Osteoblast (primary cell): ENCODE measurements at places on chromosomes 7 and 10. TPM values are rescaled to one million over a fixed set of nuclear protein-coding genes. Genes with fewer than 3 reads are reported as not detected.

GRCh38 chr7:93298671-93299070 lies 66.5 kb downstream of the VPS50 start:
- no peaks in the 10 kb centered on the region for H3K27me3 ChIP-seq
- H3K4me3 ChIP-seq, result no peak overlapping the region
- peak; percentile 48 for DNase-seq
- H3K4me1 ChIP-seq, result peaks cover 15% of the 10 kb centered on the region
- no peaks in the 10 kb centered on the region for H3K36me3 ChIP-seq

- no peaks in the 10 kb centered on the region for H3K36me3 ChIP-seq
- no peaks in the 10 kb centered on the region for H3K27me3 ChIP-seq
- H3K4me1 ChIP-seq, result no peaks in the 10 kb centered on the region
- no peak overlapping the region for H3K27ac ChIP-seq
- DNase-seq, result no peak
These were observed 382.7 kb downstream of the PAXIP1 start for GRCh38 chr7:154620141-154620755.

DNA sequence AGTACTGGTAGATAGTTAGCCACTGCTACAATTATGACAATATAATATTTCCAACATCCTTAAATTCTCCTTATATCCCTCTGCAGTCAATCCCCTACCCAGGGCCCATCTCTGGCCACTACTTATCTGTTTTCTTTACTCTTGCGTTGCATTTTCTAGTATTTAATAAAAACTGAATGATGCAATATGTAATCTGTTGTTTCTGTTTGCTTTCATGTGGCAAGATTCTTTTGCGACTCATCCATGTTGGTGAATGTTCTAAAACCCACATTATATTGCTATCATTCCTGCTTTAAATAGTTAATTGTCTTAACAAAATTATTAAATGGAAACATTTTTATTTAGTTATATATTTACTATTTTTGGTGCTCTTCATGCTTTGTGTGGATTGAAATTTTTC lies 338.5 kb downstream of the MDFIC start:
- no peak for DNase-seq
- no peak overlapping the region for H3K4me3 ChIP-seq
- no peak overlapping the region for H3K27ac ChIP-seq
- H3K36me3 ChIP-seq, result no peaks in the 10 kb centered on the region
- no peaks in the 10 kb centered on the region for H3K27me3 ChIP-seq
- H3K4me1 ChIP-seq, result no peaks in the 10 kb centered on the region

GRCh38 chr10:19628767-19629560 lies 187.3 kb upstream of the PLXDC2 start:
- no peaks in the 10 kb centered on the region for H3K27me3 ChIP-seq
- peaks cover 16% of the 10 kb centered on the region for H3K4me1 ChIP-seq
- H3K27ac ChIP-seq, result peak overlapping the region; percentile 2
- no peaks in the 10 kb centered on the region for H3K36me3 ChIP-seq
- DNase-seq, result peak; percentile 58

- H3K36me3 ChIP-seq, result no peaks in the 10 kb centered on the region
- no peak overlapping the region for H3K27ac ChIP-seq
- H3K4me3 ChIP-seq, result no peak overlapping the region
- H3K27me3 ChIP-seq, result peaks cover 14% of the 10 kb centered on the region
- no peaks in the 10 kb centered on the region for H3K4me1 ChIP-seq
- DNase-seq, result peak; percentile 88
These were observed 18.7 kb downstream of the MYO1G start for GRCh38 chr7:44960011-44960580.

- no peaks in the 10 kb centered on the region for H3K27me3 ChIP-seq
- H3K4me1 ChIP-seq, result no peaks in the 10 kb centered on the region
- no peak for DNase-seq
- no peak overlapping the region for H3K27ac ChIP-seq
These were observed 66.2 kb downstream of the SORCS1 start for GRCh38 chr10:107098326-107098725.

- peak; percentile 98 for DNase-seq
- H3K4me1 ChIP-seq, result peaks cover 10% of the 10 kb centered on the region
- no peak overlapping the region for H3K4me3 ChIP-seq
- no peaks in the 10 kb centered on the region for H3K36me3 ChIP-seq
- H3K27ac ChIP-seq, result no peak overlapping the region
- H3K27me3 ChIP-seq, result no peaks in the 10 kb centered on the region
These were observed 26.1 kb downstream of the INPP5A start for GRCh38 chr10:132563485-132564248.

DNA sequence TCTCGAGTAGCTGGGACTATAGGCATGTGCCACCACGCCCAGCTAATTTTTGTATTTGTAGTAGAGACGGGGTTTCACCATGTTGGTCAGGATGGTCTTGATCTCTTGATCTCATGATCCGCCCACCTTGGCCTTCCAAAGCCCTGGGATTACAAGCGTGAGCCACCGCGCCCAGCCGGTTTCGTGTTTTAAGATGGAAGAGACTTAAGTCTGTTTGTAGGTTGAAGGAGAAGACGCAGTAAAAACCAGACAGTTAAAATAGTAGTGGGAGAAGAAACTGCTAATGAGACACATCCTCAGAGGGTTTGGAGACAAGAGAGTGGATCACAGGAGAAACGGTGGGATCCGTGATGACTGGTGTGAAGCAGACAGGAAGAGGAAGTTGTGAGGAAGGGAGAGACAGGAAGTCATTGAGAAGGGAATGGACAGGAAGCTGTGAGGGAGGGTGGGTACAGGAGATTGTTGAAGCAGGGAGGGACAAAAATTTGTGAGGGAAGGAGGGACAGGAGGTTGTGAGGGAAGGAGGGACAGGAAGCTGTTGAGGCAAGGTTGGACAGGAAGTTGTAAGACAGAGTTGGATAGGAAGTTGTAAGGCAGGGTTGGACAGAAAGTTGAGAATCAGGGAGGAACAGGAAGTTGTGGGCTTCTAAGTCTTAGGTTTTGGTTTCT lies 115.5 kb downstream of the WDFY4 start:
- peaks cover 5% of the 10 kb centered on the region for H3K27me3 ChIP-seq
- H3K4me3 ChIP-seq, result no peak overlapping the region
- no peaks in the 10 kb centered on the region for H3K36me3 ChIP-seq
- H3K27ac ChIP-seq, result no peak overlapping the region
- no peak for DNase-seq

GRCh38 chr10:106972381-106972780 lies 192.1 kb downstream of the SORCS1 start:
- H3K4me3 ChIP-seq, result no peak overlapping the region
- no peak for DNase-seq
- H3K36me3 ChIP-seq, result no peaks in the 10 kb centered on the region
- H3K27me3 ChIP-seq, result no peaks in the 10 kb centered on the region
- no peaks in the 10 kb centered on the region for H3K4me1 ChIP-seq
- no peak overlapping the region for H3K27ac ChIP-seq

GRCh38 chr10:98055841-98056516 lies 25.6 kb upstream of the CRTAC1 start:
- no peaks in the 10 kb centered on the region for H3K36me3 ChIP-seq
- H3K27me3 ChIP-seq, result no peaks in the 10 kb centered on the region
- no peaks in the 10 kb centered on the region for H3K4me1 ChIP-seq
- H3K27ac ChIP-seq, result no peak overlapping the region
- peak; percentile 90 for DNase-seq
- H3K4me3 ChIP-seq, result no peak overlapping the region

DNA sequence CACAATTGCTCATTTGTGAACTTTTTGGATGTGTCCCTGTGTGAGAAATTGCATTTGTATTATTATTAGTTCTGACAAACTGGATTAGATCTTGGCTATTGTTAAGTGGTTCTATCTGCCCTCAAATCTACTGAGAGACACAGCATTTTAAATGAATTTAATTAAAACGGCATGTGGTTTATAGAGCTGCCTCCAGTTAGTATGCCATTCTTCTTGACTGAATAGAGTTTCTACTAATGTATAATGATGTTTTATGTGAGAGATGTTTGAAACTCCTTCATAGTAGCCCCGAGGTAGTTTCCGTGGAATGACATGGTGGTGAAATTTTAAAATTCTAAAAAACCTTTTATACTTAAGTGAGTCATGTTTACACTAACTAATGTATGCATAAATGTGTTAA lies 110.9 kb downstream of the DYNC1I1 start:
- DNase-seq, result no peak
- no peaks in the 10 kb centered on the region for H3K4me1 ChIP-seq
- H3K36me3 ChIP-seq, result no peaks in the 10 kb centered on the region
- no peak overlapping the region for H3K27ac ChIP-seq
- no peak overlapping the region for H3K4me3 ChIP-seq

- H3K36me3 ChIP-seq, result no peaks in the 10 kb centered on the region
- H3K4me1 ChIP-seq, result peaks cover 23% of the 10 kb centered on the region
- no peaks in the 10 kb centered on the region for H3K27me3 ChIP-seq
These were observed 118.8 kb downstream of the CUX1 start for GRCh38 chr7:101936223-101936610.

DNA sequence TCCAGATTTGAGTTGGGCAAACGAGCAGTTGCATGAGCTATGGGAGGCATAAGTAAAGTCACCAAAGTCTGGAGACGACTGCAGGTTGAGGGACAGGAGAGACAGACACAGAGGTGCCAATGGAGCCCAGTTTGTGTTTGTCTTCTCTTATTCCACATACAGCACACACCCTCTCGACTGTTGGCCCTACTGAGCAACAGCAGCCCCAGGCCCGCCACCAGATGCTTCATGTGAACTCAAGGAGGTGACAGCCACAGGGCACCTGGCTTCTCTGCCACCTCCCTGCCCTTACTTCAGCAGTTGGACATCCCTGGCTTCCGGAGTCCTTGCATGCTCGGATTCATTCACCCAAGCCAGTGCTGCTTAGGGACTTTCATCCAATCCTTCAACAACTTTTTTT lies 6.5 kb upstream of the ATOH7 start:
- H3K4me3 ChIP-seq, result no peak overlapping the region
- DNase-seq, result no peak
- H3K36me3 ChIP-seq, result no peaks in the 10 kb centered on the region
- no peak overlapping the region for H3K27ac ChIP-seq
- H3K27me3 ChIP-seq, result peaks cover 5% of the 10 kb centered on the region

GRCh38 chr10:21993360-21994001 lies 10.0 kb downstream of the DNAJC1 start:
- no peaks in the 10 kb centered on the region for H3K36me3 ChIP-seq
- no peak overlapping the region for H3K27ac ChIP-seq
- no peaks in the 10 kb centered on the region for H3K4me1 ChIP-seq
- no peaks in the 10 kb centered on the region for H3K27me3 ChIP-seq
- peak; percentile 29 for DNase-seq

GRCh38 chr10:50997461-50997860 lies 76.8 kb upstream of the PRKG1 start:
- no peak overlapping the region for H3K4me3 ChIP-seq
- no peak for DNase-seq
- peaks cover 4% of the 10 kb centered on the region for H3K27me3 ChIP-seq
- peaks cover 26% of the 10 kb centered on the region for H3K4me1 ChIP-seq
- H3K27ac ChIP-seq, result no peak overlapping the region

GRCh38 chr10:53396876-53397275 lies 624.3 kb upstream of the MBL2 start:
- no peak overlapping the region for H3K27ac ChIP-seq
- H3K4me1 ChIP-seq, result no peaks in the 10 kb centered on the region
- no peak overlapping the region for H3K4me3 ChIP-seq
- DNase-seq, result no peak

DNA sequence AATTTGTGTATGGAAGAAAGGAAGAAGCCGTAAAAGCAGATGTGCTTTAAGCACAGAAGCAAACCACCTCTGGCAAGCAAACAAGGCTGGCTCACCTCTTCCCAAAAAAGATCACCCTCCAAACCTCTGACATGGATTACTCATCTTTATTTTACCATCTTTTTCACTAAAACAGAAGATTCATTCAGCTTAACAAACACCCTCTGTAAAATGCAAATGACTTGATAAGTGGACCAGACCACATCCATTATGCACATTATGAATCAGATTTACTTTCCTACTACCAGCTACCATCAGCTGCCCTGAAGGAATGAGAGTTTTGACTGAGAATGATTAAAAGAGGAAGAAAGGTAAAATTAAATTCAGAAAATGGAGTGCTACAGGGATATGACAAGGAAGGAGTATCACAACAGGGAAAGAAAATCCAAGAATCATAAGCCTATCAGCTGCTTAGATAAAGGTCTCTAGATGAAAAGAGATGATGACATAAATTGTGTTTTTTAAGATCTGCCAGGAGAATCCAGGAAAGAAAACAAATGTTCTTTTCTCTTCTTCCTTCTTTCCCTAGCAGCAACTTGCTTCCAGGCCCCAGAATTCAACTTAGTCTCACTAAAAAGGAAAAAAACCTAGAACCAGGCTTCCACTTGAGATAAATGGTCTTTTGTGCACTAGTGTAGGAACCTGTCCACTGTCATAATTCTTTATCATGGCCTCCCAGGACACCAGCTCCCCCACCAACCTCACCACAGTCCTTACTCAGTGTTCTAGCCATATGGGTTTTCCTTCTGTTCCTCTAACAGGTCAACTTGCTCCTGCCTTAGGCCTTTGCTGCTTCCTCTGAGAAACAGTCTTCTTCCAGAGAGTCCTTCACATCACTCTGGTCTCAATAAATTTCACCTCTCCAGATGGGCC lies 47.4 kb downstream of the JAZF1 start:
- DNase-seq, result peak; percentile 66
- peaks cover 12% of the 10 kb centered on the region for H3K4me1 ChIP-seq
- no peaks in the 10 kb centered on the region for H3K27me3 ChIP-seq
- no peak overlapping the region for H3K4me3 ChIP-seq
- no peak overlapping the region for H3K27ac ChIP-seq

DNA sequence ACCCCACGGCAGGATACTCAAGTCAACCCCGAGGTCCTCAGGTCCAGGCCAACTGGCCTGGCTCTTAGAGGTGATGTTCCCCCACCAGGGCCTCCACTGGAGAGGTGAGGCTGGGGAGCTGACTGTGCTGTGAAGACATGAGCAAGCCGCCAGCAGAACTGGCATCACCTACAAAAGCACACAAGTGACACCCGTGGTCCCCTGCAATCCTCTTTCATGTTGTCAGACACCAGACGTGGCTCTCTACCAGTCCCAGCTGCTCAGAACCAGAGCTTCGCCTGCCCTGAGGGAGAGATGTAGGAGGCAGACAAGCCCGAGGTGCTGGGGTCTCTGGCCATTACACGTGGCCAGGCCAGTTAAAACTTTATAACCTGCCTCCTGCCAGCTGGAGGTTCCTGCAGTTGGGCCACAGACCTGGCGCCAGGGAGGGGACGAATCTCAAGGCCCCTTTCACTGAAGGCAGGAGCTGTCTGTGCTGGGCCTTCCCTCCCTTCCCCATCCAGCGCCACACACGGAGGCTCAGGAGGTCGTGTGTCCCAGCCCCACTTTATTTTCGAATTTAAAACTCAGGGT lies 2.2 kb downstream of the COMTD1 start:
- H3K4me1 ChIP-seq, result peaks cover 33% of the 10 kb centered on the region
- no peak overlapping the region for H3K27ac ChIP-seq
- DNase-seq, result peak; percentile 71
- peaks cover 38% of the 10 kb centered on the region for H3K36me3 ChIP-seq

ZFAND2A gene
- total RNA-seq, result 11.8 and 13.0 TPM in 2 replicates

INA gene
- total RNA-seq, result 0.29 and 0.36 TPM in 2 replicates

COL26A1 gene
- not detected in 2 replicates for total RNA-seq

GHRHR gene
- total RNA-seq, result not detected in 2 replicates

FAM180A gene
- 23.5 and 28.9 TPM in 2 replicates for total RNA-seq

NYAP1 gene
- total RNA-seq, result under 0.01 and 0.29 TPM in 2 replicates

GNAT3 gene
- not detected in 2 replicates for total RNA-seq
